DND-41 (cell line): ENCODE measurements at places on chromosomes 5 and 9.

DNA sequence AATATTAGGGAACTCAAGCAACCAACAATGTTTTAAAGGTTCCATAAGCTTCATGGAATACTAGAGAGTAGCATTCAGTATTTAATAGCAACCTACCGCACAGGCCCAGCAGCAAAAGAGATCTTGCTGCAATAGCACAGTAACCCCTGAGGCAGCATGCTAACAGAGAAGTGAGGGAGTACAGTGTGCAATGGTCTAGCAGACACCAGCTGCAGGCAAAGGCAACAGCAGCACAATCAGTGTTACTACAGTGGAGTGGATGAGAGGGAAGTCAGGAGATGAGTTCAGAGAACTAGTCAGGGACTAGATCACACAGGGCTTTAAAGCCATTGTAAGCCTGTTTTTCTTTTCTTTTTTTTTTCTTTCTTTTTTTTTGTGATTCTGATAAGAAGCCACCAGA lies 2.8 kb downstream of the TICAM2 start:
- no peak for DNase-seq
- no peaks in the 10 kb centered on the region for H3K27me3 ChIP-seq
- H3K4me1 ChIP-seq: no peaks in the 10 kb centered on the region
- H3K4me3 ChIP-seq: no peak overlapping the region
- no peak overlapping the region for H3K27ac ChIP-seq

- peaks cover 28% of the 10 kb centered on the region for H3K4me1 ChIP-seq
- peak overlapping the region; percentile 55 for H3K27ac ChIP-seq
- DNase-seq: peak; percentile 23
- peak overlapping the region; percentile 88 for H3K4me3 ChIP-seq
Observed at GRCh38 chr5:72308853-72309191, 11.2 kb downstream of the MRPS27 start.

DNA sequence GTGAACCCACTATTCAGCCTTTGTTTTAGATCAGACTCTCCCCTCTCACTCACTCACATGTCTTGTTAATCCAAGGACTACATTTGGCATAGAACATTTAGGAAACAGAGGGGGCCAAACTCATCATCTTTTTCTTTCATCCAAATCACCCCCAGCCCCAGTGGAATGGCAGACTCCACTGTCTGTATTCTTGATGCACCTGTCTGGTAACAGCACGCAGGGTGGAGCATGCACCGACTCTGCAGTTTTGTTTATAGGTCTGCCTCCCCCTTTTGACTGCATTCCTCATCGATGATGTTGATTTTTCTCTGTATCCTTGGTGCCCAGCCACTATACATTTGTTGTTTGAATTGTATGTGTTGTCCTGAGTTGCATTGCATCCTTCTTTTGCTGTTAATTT lies 66.0 kb downstream of the ANGPTL2 start:
- no peak for DNase-seq
- peaks cover 7% of the 10 kb centered on the region for H3K27me3 ChIP-seq
- H3K4me1 ChIP-seq: no peaks in the 10 kb centered on the region
- no peaks in the 10 kb centered on the region for H3K36me3 ChIP-seq
- no peak overlapping the region for H3K4me3 ChIP-seq
- H3K27ac ChIP-seq: no peak overlapping the region

GRCh38 chr9:7676609-7677156 lies 122.9 kb downstream of the DMAC1 start:
- H3K4me1 ChIP-seq: no peaks in the 10 kb centered on the region
- no peaks in the 10 kb centered on the region for H3K27me3 ChIP-seq
- no peaks in the 10 kb centered on the region for H3K36me3 ChIP-seq
- no peak overlapping the region for H3K27ac ChIP-seq
- H3K4me3 ChIP-seq: no peak overlapping the region
- DNase-seq: no peak

DNA sequence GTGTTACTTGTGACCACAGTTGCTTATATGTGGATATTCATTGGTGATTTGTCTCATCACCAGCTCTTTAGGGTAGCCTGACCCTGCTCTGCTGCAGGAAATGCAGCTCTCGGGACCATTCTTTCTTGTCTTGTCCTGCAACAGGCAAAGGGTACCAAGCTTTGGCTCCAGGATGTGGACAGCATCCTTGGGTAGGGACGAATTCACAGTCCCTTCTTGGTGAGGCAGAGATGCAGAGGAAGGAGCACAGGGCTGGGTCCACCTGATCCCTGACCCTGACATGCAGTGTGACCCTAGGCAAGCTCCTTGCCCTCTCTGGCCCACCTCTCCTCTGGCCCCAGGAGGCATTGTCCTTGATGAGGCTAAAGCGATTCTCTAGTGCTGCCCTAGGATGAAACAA lies 37.0 kb upstream of the SYNPO start:
- DNase-seq: no peak
- no peak overlapping the region for H3K27ac ChIP-seq
- H3K4me3 ChIP-seq: no peak overlapping the region
- no peaks in the 10 kb centered on the region for H3K4me1 ChIP-seq
- H3K36me3 ChIP-seq: no peaks in the 10 kb centered on the region

GRCh38 chr5:135498637-135498995 lies 37.1 kb downstream of the NEUROG1 start:
- no peak for DNase-seq
- no peak overlapping the region for H3K27ac ChIP-seq
- peaks cover 28% of the 10 kb centered on the region for H3K27me3 ChIP-seq
- H3K36me3 ChIP-seq: no peaks in the 10 kb centered on the region
- no peak overlapping the region for H3K4me3 ChIP-seq

- no peak overlapping the region for H3K4me3 ChIP-seq
- peaks cover 53% of the 10 kb centered on the region for H3K4me1 ChIP-seq
- no peak for DNase-seq
- H3K36me3 ChIP-seq: no peaks in the 10 kb centered on the region; the same call in 1 of the 2 replicates
Observed at GRCh38 chr5:181219262-181220177, 3.6 kb upstream of the TRIM41 start.

DNA sequence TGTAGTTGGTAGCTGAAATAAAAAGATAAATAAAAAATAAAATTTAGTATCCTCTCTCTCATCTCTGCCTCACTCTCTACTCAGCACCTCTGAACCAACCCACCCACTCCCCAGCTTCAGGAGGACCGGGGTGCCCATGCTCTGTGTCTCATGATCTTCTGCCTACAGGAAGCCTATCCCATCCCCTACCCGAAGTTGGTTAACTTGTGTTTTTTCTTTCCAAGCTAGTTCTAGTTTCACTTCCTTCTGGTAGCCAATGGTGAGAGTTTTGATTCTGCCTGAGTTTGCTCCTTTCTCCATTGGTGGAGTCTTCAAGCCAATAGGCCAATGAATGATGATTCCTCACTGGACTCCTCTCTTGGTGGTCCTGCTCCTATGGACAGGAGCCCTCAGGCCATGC lies 32.1 kb downstream of the SNX24 start:
- H3K27ac ChIP-seq: no peak overlapping the region
- H3K4me1 ChIP-seq: no peaks in the 10 kb centered on the region
- H3K27me3 ChIP-seq: peaks cover 2% of the 10 kb centered on the region
- no peak overlapping the region for H3K4me3 ChIP-seq

DNA sequence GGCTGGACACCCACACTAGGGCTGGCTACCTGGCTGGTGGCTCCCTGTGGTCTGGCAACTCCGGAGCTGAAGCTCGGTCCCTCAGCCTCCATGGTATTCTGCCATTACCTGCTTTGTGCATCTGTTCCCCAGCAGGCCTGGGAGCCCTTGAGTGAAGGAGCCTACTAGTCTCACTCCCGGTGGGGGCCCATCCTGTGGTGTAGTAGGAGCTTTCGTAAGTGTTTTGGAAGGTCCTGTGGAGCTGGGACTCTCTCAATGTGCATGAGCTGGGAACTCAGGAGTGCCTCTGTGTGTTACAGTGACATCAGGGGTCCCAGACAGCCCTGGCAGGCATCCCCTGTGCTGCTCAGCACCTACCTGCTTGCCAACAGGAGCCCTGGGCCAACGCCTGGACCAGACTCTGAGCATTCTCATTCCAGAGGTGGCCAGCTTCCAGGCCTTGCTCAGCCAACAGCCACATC lies 267.1 kb downstream of the GADD45G start:
- H3K36me3 ChIP-seq: no peaks in the 10 kb centered on the region
- no peak for DNase-seq
- H3K4me1 ChIP-seq: peaks cover 15% of the 10 kb centered on the region
- no peak overlapping the region for H3K4me3 ChIP-seq
- no peaks in the 10 kb centered on the region for H3K27me3 ChIP-seq

GRCh38 chr9:86128235-86128822 lies 29.0 kb upstream of the GOLM1 start:
- no peaks in the 10 kb centered on the region for H3K36me3 ChIP-seq
- no peaks in the 10 kb centered on the region for H3K27me3 ChIP-seq

DNA sequence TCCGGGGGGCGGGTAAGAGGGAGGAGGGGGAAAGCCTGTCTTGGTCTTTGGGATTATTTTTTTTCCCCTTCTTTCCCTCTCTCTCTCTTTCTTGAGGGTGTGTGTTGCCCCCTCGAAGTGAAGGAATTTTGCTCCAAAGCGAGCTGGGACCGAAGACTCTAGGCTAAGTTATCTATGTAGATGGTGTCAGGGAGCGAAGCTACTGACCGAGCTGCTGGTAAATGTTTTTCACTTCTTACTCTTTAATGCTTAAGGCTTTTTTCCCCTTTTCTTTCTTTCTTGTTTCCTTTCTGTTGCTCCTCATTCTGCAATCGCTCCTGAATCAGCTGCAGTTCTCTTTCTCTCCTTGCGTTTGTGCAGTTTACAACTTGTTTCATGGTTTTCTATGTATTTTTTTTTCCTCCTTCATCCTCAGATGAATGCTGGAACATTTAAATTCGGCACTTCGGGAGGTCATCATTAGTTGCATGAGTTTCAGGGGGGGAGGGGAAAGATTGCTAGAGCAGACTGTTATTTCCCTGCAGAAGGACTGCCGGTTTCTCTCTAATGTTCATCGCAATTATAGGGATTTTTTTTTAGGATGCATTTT lies 1312.0 kb upstream of the WWC1 start:
- no peaks in the 10 kb centered on the region for H3K4me1 ChIP-seq
- H3K36me3 ChIP-seq: no peaks in the 10 kb centered on the region
- no peak for DNase-seq
- no peak overlapping the region for H3K4me3 ChIP-seq
- no peak overlapping the region for H3K27ac ChIP-seq

DNA sequence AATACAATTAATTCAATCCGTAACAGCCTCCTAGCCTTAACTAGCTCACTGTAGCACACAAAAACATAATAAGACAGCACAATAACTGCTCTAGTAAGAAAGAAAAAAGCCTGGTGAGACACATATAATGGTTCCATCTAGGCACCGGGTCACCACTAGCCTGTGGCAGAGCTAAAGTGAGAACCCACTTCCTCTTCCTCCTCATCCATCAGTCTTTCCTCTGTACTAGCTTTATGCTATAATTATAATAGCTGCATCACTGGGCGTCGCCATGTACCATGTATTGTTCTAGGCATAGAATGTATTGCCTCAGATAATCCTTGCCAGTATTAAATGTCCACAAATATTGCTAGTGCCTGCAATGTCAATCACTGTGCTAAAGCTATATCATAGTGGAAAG lies 23.1 kb downstream of the ADRB2 start:
- H3K27me3 ChIP-seq: peaks cover 23% of the 10 kb centered on the region
- no peaks in the 10 kb centered on the region for H3K4me1 ChIP-seq
- no peak overlapping the region for H3K27ac ChIP-seq
- H3K36me3 ChIP-seq: no peaks in the 10 kb centered on the region
- no peak overlapping the region for H3K4me3 ChIP-seq
- no peak for DNase-seq

- no peak overlapping the region for H3K4me3 ChIP-seq
- peak; percentile 54 for DNase-seq
- peaks cover 12% of the 10 kb centered on the region; the same call in 1 of the 2 replicates for H3K4me1 ChIP-seq
- no peaks in the 10 kb centered on the region for H3K36me3 ChIP-seq
- H3K27ac ChIP-seq: peak overlapping the region; percentile 55; the same call in 1 of the 2 replicates
Observed at GRCh38 chr9:125829743-125830142, 82.6 kb downstream of the PBX3 start.

- no peaks in the 10 kb centered on the region for H3K36me3 ChIP-seq
- peaks cover 2% of the 10 kb centered on the region for H3K27me3 ChIP-seq
- H3K27ac ChIP-seq: no peak overlapping the region
- no peak overlapping the region for H3K4me3 ChIP-seq
- no peak for DNase-seq
Observed at GRCh38 chr9:130936285-130937117, 2.5 kb downstream of the FIBCD1 start.

DNA sequence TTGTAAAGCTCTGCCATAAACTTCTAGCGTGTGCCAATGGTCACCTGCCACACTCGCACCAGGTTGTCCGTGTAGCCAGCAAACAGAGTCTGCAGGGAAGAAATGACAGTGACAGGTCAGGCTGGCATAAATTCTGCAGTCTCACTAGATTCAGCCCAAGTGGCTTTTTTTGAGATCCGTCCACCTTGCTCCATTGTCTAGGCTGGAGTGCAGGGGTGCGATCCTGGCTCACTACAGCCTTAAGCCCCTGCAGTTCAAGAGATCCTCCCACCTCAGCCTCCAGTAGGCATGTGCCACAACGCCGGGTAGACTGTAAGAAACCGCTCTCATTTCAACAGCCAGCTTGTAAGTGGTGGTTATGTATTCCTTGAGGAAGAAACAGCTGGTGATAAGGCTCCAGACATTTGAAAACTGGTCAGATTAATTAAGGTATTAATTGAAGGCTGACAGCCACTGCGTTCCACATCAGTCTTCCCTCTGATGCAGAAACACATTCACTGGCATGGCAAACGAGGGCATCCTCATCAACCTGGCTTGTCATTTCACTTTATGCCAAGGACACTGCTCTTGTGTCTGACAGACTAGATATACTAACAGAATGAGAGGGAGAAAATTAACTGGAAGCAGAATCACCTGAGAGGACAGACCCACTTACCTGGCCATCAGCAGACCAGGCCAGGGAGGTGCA lies 6.6 kb downstream of the RACK1 start:
- peaks cover 87% of the 10 kb centered on the region for H3K36me3 ChIP-seq
- no peak overlapping the region for H3K27ac ChIP-seq
- H3K4me1 ChIP-seq: peaks cover 26% of the 10 kb centered on the region
- H3K27me3 ChIP-seq: no peaks in the 10 kb centered on the region
- no peak for DNase-seq
- no peak overlapping the region for H3K4me3 ChIP-seq

GRCh38 chr9:29750062-29750461 lies 2176.8 kb upstream of the C9orf72 start:
- DNase-seq: no peak
- no peaks in the 10 kb centered on the region for H3K36me3 ChIP-seq
- no peaks in the 10 kb centered on the region for H3K4me1 ChIP-seq
- no peak overlapping the region for H3K4me3 ChIP-seq
- no peak overlapping the region for H3K27ac ChIP-seq

GRCh38 chr9:134434894-134435506 lies 108.7 kb downstream of the RXRA start:
- H3K4me3 ChIP-seq: no peak overlapping the region
- H3K27ac ChIP-seq: no peak overlapping the region
- peaks cover 5% of the 10 kb centered on the region; the same call in 1 of the 2 replicates for H3K36me3 ChIP-seq
- DNase-seq: no peak
- no peaks in the 10 kb centered on the region for H3K4me1 ChIP-seq
- no peaks in the 10 kb centered on the region for H3K27me3 ChIP-seq

GRCh38 chr5:158506648-158507047 lies 593.1 kb downstream of the EBF1 start:
- no peak for DNase-seq
- H3K27me3 ChIP-seq: no peaks in the 10 kb centered on the region
- no peaks in the 10 kb centered on the region for H3K36me3 ChIP-seq
- peaks cover 21% of the 10 kb centered on the region for H3K4me1 ChIP-seq

GRCh38 chr9:109537288-109537687 lies 39.2 kb upstream of the PTPN3 start:
- DNase-seq: no peak
- H3K27ac ChIP-seq: no peak overlapping the region
- H3K4me3 ChIP-seq: no peak overlapping the region
- H3K27me3 ChIP-seq: no peaks in the 10 kb centered on the region
- no peaks in the 10 kb centered on the region for H3K36me3 ChIP-seq

- H3K4me1 ChIP-seq: no peaks in the 10 kb centered on the region
- no peak overlapping the region for H3K4me3 ChIP-seq
- DNase-seq: no peak
- H3K36me3 ChIP-seq: no peaks in the 10 kb centered on the region
Observed at GRCh38 chr5:33968211-33969005, 16.1 kb downstream of the SLC45A2 start.
